ENCODE measurements at places on chromosomes 7 and 10. TPM values are rescaled to one million over a fixed set of nuclear protein-coding genes. Genes with fewer than 3 reads are reported as not detected.
A peak's percentile ranks its signal among the peaks of the same experiment; 100 is the strongest.

Gene TEX47
- not detected for total RNA-seq

GRCh38 chr10:29622382-29622922, 12.3 kb downstream of the SVIL start:
- DNase-seq, result no peak

DNA sequence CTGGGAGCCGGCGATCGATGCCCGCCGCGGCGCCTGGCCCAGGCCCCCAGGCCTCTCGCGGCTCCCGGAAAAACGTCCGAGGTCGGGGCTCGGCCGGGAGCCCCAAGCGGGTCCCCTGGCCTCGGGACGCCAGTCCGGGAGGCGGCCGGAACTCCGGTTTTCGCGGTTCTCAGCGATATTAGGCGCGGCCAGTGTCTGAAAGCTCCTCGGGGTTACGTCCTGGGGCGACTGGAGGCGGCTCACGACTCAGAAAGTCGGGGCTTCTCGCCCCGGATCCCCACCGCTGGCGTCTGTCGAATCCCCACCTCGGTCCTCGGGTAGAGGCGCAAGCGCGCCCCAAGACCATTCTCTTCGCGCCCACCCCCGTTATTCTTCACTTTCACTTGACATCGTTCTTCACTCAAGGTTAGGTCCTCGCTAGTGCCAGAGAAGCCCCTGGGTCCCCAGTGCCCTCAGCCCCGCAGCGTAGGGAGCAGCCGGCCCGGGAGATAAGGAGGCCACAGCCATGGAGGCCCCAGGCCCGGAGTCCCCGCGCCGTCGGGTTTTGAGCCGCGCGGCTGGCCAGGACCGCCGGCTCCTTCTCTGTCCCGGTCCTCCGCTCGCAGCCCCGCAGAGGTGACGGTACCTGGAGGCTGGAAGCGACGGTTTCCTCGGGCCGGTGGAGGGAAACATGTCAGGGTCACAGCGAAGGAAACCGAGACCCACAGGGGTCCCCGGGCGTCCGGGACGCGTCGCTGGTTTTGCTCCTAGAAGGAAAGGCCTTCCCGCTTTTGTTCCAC, 35.2 kb upstream of the EBLN1 start:
- peak; percentile 66 for DNase-seq

GRCh38 chr10:29119374-29119773, 169.5 kb upstream of the LYZL1 start:
- peak; percentile 63 for DNase-seq

DNA sequence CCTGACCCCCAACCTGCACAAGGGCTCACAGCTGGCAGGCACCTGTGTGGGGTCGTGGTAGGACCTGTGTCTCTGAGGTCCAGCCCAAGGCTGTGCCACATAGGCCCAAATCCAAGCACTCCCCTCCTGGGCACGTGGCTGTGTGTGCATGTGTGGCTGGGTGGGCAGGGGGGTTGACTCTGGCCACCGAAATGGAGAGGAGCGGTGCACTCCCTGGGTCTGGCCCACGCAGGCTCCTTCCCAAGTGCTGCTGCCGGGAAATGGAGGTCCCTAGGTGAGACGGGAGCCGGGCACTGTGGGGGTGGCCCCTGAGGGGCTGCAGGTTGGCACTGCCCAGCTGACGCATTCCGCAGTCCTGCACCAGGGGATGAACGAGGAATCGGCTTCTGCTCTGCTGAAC, 528.1 kb downstream of the DNAJB6 start:
- DNase-seq, result no peak

- no peak for DNase-seq
Measured at GRCh38 chr10:7409732-7410168, 1.1 kb downstream of the SFMBT2 start.

- no peak for DNase-seq
Measured at GRCh38 chr7:46301677-46302076, 380.6 kb upstream of the IGFBP3 start.

GRCh38 chr10:35092851-35093250, 2.7 kb upstream of the CUL2 start:
- DNase-seq, result no peak
